ENCODE measurements at places on chromosomes 1 and 21. TPM values are rescaled to one million over a fixed set of nuclear protein-coding genes. Genes with fewer than 3 reads are reported as not detected.

E2F2 gene
- 2.4 TPM for total RNA-seq

KCNJ9 gene
- not detected for total RNA-seq

OR2T35 gene
- not detected for total RNA-seq

THEM5 gene
- 0.06 TPM for total RNA-seq

ANKRD35 gene
- total RNA-seq = not detected

CYB5RL gene
- 2.5 TPM for total RNA-seq

AMY2A gene
- not detected for total RNA-seq

CORT gene
- not detected for total RNA-seq

LAMC1 gene
- 104 TPM for total RNA-seq

PRKAA2 gene
- total RNA-seq = 1.5 TPM

SPEN gene
- 35.4 TPM for total RNA-seq

TMEM35B gene
- 15.5 TPM for total RNA-seq

CHIA gene
- not detected for total RNA-seq

DONSON gene
- total RNA-seq = 17.6 TPM

KLHDC7A gene
- total RNA-seq = 1.3 TPM

LRRIQ3 gene
- total RNA-seq = 0.87 TPM

ZNF697 gene
- 1.7 TPM for total RNA-seq

HS2ST1 gene
- total RNA-seq = 11.6 TPM

FTCD gene
- total RNA-seq = not detected

LCE3E gene
- total RNA-seq = 0.12 TPM

RHCE gene
- total RNA-seq = not detected

LRRC38 gene
- 0.11 TPM for total RNA-seq

CCDC181 gene
- 0.11 TPM for total RNA-seq

OXCT2 gene
- total RNA-seq = 0.61 TPM

ADAMTS4 gene
- 0.01 TPM for total RNA-seq

SH2D5 gene
- total RNA-seq = 12.2 TPM

CACNA1S gene
- total RNA-seq = not detected

STIL gene
- total RNA-seq = 8.6 TPM

RNU1-1 gene
- not detected for total RNA-seq

OVAAL gene
- 0.11 TPM for total RNA-seq

LAMC2 gene
- 17.5 TPM for total RNA-seq

KLF18 gene
- 0.04 TPM for total RNA-seq

CA14 gene
- not detected for total RNA-seq

OR2L3 gene
- not detected for total RNA-seq

MX2 gene
- total RNA-seq = 0.03 TPM

S100A2 gene
- 24.6 TPM for total RNA-seq

PADI3 gene
- total RNA-seq = 0.84 TPM

CALML6 gene
- total RNA-seq = 0.23 TPM

CELA2A gene
- not detected for total RNA-seq

TBX19 gene
- 0.54 TPM for total RNA-seq

GCSAML gene
- not detected for total RNA-seq

FAAH gene
- 1.1 TPM for total RNA-seq

CRYAA gene
- not detected for total RNA-seq

SYT6 gene
- 0.41 TPM for total RNA-seq

All from A549 treated with AZD2906 at 1 μM for 4 hours (cell line).